H4 (cell line): ENCODE measurements at places on chromosomes 16 and 17. TPM values are rescaled to one million over a fixed set of nuclear protein-coding genes. Genes with fewer than 3 reads are reported as not detected.
A peak's percentile ranks its signal among the peaks of the same experiment; 100 is the strongest.

FBXO39 gene
- 0.06 TPM in 1 of 2 replicates, not detected in the other for total RNA-seq

OR1E2 gene
- not detected in 2 replicates for total RNA-seq

EXOC3L1 gene
- total RNA-seq = not detected in 2 replicates

CPHXL2 gene
- not detected in 2 replicates for total RNA-seq

ATAD5 gene
- total RNA-seq = 1.8 and 4.5 TPM in 2 replicates

TBX2 gene
- 0.95 and 1.5 TPM in 2 replicates for total RNA-seq

AURKB gene
- 33.4 and 50.5 TPM in 2 replicates for total RNA-seq

CFAP97D1 gene
- not detected in 2 replicates for total RNA-seq

DNA sequence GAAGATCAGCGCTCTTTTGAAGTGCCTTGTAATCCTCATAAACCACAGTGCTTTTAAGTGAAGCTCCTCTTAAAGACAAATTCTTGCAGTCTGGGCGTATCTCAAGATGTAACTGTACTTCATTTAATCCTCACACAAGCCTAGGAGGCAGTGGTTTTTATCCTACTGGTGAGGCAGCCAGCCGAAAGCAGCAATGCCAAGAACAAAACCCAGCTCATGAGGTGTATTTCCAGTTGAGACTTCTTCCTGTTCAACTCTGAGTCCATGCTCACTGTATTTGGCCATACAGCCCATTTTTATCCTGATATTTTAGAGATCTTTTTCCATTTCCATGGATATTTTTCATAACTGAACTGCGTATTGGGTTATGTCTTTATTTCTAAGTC lies 13.7 kb downstream of the CTRB2 start:
- DNase-seq = no peak

DNA sequence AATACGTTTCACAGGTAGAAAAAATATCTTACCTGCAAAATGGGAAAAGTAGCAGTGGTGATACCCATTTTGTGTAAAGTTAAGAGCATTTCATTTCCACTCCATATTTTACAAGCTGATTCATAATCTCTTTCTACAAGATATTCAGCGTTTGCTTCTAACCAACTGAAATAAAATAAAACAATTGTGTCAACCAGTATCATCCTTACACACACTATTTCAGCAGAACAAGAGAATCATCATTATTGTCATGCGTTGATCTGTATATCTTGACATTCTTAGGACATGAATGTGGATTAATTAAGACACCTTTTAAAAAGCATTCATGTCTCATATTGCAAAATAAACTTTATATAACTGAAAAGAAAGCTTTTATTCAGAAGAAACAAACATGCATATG lies 69.8 kb downstream of the BRIP1 start:
- no peak for DNase-seq

GRCh38 chr17:3038941-3039340 lies 24.5 kb downstream of the OR1D5 start:
- DNase-seq = no peak

DNA sequence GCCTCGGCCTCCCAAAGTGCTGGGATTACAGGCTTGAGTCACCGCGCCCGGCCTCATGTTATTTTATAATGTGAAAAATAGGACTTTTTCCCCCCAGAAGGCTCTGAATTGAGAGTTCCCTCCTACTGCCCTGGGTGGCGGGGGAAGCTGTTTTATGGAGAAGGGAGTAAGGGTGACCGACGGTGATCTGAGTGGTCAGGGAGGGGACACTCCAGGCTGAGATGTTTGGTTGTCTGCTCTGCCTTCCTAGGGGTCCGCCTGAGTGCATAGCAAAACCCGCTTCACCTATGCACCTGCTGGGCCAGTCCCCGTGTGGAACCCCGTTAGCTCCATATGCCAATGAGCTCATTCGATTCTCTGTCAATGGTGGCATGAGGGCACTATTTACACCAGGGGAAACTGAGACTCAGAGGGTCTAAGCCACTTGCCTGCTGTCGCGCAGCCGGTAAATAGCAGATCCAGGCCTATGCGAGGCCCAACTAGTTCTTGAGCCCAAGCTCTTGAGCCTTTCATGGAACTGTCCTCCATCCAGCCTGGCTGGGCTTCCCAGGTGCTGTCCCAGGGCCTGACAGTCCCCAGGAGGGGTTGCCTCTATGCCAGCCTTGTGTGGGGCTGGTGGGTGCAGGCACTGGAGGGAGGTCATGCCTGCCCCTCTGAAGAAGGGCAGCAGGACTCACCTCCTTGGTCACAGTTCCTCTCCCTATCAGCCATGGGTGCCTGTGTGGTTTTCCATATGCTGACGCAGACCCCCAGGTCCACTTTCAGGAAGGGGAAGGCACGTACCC lies 1.7 kb upstream of the GJD3 start:
- DNase-seq = no peak

GRCh38 chr17:8464941-8465340 lies 29.3 kb downstream of the NDEL1 start:
- DNase-seq = no peak

DNA sequence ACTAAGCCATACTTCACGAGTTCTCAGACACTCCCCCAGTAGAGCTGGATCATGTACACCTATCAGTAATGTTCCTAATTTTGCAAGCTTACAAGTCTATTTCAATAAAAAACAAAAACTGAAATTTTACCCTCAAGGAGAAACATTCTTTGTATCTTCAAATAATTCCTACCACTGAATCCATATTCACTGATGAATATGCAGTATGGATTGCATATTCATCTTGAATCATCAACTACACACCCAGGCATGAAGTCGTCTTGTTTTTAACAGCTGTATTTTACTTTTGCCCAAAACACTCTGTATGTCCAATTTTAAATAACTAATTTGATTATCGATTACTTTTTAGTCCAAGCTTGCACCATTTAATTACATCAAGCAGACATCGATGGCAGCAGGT lies 31.8 kb downstream of the ZDHHC7 start:
- DNase-seq = no peak

GRCh38 chr16:74936902-74937560 lies 47.9 kb downstream of the WDR59 start:
- DNase-seq = peak; percentile 37

DNA sequence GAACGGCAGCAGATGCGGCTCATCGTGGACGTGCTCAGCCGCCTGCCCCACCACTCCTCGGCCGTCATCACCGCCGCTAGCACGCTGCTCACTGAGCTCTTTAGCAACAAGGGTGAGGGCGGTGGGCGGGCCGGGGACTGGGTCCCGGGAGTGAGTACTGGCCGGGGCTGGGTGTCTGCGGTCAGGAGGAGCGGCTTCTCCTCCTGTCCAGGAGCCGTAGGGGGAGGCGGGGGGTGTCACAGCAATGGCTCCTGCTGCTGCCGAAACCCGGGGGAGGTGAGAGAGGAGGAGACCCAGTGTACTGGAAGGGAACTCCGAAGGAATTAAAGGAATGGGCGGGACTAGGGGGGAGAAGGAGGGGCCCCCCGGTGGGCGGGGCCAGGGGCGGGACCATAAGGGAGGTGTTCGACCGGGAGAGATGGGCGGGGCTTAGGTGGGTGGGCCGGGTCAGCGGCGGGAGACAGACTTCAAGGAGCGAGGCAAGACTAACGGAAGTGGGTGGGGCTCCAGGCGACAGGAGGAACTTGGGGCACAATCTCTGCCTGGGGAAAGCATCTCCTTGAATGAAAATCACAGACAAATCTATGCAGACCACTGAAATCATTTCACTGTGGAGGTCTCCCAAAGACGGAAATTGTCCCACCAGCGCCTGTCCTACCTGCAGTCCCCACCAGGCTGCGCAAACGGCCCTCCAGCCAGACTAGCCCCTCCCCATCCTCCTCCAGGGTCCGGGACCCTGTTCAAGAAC lies 2.4 kb downstream of the NAGS start:
- peak; percentile 95 for DNase-seq

DNA sequence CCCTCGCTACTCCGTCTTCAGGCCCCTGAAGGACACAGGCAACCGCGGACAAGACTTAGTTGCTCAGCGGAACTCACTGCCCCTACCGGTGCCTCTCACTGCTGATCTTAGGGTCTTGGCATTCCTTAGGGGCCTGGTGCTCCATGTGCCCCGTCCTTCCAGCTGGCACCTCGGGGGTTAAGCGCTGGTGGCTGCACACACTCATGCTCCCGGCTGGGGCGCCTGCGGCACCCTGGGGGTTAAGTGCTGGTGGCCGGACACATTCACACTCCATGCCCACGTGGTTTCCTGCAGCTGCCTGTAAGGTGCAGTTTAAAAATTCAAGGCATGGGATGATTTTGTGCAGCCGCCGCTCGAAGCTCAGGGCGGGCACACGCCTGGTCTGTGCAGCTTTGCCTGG lies 45.1 kb downstream of the BAIAP2 start:
- DNase-seq = no peak
